ENCODE measurements at places on chromosomes 6 and 20. TPM values are rescaled to one million over a fixed set of nuclear protein-coding genes. Genes with fewer than 3 reads are reported as not detected.

GRCh38 chr6:5100806-5101205 lies 15.7 kb downstream of the PPP1R3G start:
- no peak for DNase-seq

DNA sequence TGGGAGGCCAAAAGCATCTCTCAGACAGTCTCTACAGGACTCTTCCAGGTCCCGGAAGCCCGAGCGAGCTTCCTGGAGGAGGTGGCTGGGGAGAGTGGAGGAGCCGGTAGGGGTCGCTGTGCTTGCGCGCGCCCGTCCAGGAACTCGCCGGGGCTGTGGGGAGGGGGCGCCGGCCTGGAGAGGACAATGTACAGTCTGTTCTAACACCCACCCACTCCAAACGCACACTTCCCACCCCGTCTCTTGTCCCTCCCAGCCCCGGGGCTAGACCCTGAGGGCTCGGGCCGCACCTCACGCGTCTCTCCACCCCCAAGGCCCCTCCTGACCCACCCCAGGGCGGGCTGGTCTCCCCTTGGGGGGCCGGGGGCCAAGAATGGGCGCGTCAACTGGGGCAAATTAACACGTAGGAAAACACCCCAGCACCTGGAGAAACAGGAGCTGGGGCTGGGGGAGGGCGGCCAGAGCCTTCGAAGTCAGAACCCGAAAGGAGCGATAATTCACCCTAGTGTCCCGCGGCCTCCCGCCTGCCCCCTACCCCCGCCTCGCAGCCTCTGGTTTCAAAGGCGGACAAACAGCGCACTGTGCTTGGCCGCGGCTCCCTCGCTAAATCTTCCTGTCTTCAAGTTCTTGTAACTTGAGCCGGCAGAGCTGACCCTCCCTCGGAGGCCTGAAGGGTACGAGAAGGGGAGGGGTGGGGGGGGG lies 103.2 kb upstream of the FOXP4 start:
- no peak for DNase-seq

DNA sequence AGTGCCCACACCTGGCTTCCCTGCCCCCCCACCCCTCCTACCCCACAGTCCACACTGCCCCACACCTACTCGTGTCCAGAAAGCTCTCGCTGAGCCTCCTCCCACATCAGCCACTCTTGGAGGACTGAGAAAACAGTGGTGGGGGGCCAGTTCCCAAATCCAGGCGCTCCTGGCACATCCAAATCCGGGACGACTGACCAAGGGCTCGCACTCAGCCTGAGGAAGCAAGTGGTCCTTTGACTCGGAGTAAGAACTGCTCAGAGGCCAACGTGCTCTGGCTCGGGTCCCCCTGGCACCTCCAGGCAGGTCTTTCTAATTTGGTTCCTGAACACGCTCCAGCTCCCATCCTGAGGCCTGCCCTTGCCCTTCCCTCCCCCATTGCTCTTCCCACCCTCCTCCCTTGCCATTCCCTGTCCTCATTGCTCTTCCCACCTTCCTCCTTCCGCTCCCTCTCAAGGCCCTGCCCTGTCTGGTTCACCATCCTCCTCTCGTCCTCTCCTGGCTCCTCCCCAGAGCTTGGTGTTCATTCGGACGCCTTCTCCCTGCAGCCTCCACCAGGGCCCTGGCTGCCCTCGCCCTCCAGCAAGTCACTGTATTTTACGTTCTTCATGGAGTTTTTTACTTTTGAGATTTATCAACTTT lies 83.6 kb downstream of the THBS2 start:
- no peak for DNase-seq

The MLIP gene
- total RNA-seq = not detected

The RNF39 gene
- total RNA-seq = not detected
